ENCODE measurements at places on chromosomes 16 and 17.

GRCh38 chr16:15856901-15857698 lies at the start of gene MYH11:
MYH11 (minus strand) TSS chr16:15857028; CDS start chr16:15838252, 18,776 bp downstream.
- DNase-seq = no peak

- DNase-seq = no peak
Observed at GRCh38 chr16:85112364-85112763, at the start of gene CIBAR2. CIBAR2 (minus strand) TSS chr16:85112472; CDS start chr16:85112352, 120 bp downstream.

GRCh38 chr16:73204359-73205152 lies 156.6 kb upstream of the ZFHX3 start:
- no peak for DNase-seq

GRCh38 chr16:77584205-77584859 lies 138.0 kb upstream of the NUDT7 start:
- peak; percentile 51 for DNase-seq

DNA sequence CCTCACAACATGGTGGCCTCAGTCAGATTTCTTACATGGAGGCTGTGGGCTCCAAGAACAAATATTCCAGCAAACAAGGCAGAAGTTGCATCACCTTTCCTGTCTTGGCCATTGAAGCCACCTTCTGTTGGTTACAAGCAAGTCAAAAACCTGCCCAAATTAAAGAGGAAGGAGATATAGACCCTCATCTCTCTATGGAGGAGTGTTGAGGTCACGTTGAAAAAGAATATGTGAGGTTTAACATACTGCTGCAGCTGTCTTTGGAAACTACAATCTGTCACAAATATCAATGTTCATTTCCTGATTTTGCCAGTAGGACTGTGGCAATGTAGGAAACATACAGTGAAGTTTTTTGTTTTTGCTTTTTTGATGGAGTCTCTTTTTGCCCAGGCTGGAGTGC lies 211.4 kb downstream of the COPRS start:
- DNase-seq = peak; percentile 3
